DMS79 treated with DMSO at 0.1 percent for 48 hours (cell line): ENCODE measurements at places on chromosomes 3 and 15.

GRCh38 chr3:189909573-189909972 lies 211.1 kb downstream of the P3H2 start:
- DNase-seq = no peak

DNA sequence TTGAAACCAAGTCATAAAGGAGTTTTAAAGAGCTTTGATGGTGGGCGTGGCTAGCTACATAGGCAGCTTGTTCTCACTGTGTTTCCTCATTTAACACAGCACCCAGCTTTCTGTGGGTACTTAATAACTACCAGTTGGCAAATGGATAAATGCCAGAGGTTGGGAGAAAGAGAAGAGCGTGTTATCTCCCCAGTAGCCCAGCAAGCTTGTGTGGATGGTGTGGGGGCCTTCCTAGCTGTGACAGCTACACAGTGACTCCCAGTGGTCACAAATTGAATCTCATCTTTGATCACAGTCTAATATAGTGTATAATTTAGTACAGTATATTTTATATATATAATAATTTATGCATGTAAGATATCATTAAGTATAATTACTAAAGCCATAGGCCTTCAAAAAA lies 984.1 kb downstream of the EPHA3 start:
- DNase-seq = no peak

DNA sequence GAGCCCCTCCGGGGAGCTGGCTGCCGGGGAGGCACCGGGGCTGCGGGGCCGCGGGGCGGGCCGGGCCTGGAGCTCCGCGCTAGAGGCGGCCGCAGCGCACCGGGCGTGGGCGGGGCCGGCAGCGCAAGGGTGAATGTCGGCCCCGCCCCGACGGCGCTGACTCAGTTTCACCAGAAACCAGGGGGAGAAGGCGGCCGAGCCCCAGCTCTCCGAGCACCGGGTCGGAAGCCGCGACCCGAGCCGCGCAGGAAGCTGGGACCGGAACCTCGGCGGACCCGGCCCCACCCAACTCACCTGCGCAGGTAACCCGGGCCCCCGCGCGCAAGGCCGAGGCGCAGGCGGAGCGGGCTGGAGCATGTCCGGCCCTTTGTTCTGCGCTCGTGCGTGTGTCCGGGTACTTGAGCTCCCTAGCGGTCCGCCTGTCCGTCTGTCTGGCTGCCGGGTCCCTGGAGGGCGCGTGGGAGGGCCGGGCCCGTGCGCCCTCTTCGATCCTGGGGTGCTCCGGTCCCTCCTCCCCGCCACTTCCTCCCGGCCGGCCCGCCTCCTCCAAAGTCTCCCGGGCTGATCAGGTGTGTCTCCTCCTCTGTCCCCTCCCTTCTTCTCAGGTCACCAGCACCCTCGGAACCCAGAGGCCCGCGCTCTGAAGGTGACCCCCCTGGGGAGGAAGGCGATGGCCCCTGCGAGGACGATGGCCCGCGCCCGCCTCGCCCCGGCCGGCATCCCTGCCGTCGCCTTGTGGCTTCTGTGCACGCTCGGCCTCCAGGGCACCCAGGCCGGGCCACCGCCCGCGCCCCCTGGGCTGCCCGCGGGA lies at the start of gene SPINT1:
SPINT1 (plus strand) TSS at position 164 of the 811 bp plus-strand sequence; CDS start at position 671, 507 bp downstream.
- DNase-seq = no peak

DNA sequence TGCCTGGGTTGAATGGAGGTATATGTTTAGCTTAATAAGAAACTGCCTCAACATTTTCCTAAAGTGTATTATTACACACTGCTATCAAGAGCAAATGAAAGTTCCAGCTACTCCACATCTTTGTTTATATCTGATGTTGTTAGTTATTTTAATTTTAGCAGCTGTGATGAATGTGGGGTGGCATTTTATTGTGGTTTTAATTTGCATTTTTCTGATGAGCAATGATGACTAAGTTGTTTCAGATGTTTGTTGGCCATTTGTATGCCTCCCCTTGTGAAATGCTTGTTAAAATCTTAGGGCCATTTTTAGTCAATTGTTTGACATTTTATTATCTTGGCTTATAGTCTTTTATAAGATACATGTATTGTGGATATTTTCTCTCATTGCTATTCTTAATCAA lies 260.4 kb upstream of the SLCO3A1 start:
- no peak for DNase-seq

GRCh38 chr3:175295248-175296130 lies 436.4 kb downstream of the NAALADL2 start:
- no peak for DNase-seq

DNA sequence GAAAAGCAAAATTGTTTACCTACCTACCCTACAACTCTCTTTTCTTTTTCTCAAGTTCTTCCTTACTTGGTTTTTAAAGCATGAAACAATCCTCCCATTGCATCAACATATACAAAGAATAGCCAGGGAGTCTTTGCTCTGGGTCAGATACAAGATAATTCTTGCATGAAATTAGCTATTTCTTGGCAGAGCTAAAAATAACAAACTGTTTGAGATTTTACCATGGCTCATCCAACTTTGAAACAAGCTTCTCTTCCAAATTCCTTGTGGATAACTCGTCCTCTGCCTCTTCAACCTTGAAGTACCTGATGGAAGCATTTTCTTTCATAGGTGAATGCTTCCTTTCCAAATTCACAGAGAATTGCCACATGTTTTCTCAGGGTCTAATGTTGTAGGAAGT lies 9.2 kb upstream of the CBLB start:
- DNase-seq = no peak

GRCh38 chr15:45167631-45168205 lies 20.0 kb downstream of the SHF start:
- no peak for DNase-seq

DNA sequence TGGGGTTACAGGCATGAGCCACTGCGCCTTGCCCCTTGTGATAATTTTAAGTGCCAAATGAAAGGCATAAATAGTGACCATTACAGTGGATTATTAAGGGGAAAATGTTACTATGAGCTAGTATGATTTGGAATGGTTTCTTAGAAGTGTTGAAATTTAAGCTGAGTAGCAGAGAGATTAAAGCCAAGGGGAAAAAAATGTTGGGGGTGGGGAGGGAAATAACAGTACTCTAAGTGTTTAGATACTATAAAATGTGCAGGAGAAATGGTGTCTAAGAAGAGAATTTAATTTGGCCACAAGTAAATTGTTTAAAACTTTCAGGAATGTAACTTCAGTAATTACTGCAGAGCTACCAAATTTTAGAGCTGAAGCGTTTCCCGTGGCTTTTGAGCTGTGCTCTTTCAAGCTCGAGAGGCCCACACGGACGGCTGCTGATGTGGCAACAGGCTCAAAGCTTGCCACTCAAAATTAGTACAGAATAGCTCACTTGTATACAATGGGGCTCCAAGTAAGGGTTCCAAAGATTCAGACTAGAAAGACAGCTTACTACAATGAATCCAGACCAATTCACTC lies 23.9 kb upstream of the SLC12A8 start:
- no peak for DNase-seq

DNA sequence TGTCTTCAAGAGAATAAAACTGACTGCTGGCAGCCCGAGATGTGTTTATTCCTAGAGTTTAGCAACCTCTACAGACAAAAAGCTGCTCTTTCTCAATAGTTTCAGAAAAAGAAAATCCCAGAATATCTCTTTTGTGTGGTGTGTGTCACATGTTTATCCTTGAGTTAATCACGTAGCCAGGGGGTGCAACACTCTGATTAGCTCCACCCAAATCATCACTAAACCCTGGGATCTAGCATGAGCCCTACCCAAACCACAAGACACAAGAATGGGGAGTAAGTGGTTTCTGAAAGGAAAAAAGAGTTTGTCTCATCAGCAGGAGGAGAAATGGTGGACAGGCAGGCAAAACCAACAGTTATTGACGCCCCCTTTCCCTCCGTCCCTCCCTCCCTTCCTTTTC lies 78.5 kb upstream of the AGBL1 start:
- no peak for DNase-seq

GRCh38 chr15:60583194-60583593 lies 104.3 kb upstream of the ICE2 start:
- DNase-seq = no peak
